ENCODE measurements at places on chromosomes 7 and 10.

DNA sequence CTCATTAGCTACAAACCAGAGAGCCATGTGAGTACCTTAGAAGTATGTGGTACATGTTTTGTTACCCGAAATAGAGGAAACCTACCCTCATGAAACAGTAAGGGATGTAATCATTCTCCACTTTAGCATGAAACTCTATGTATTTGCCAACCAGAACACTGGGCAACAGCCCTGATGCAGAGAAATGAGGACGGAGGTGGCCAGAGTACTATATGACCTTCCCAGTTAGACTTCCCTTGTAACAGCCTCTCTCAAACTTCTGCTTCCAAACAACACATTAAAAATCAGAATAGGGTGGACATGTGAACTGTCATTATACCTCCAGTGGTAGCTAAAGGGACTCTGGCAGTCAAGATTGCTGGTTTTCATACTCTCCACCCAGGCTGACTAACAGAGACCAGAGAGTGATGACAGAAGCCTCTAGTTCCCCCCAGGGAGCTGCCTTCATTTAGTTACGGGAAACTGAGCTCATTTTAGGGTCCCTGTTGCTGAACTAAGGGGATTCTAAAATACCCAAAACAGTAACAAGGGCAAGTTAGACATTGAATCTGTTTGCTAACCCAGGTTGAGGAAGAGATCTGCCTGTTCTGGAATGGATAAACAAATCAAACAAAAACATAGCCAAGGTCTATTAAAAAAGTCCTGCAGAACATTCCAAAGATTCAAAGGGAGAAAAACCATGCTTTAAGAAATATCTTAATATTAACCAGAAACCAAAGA, 83.1 kb downstream of the VPS41 start:
- peak; percentile 26 for DNase-seq

GRCh38 chr10:103470761-103471653, 8.0 kb downstream of the CALHM3 start:
- peak; percentile 88 for DNase-seq

DNA sequence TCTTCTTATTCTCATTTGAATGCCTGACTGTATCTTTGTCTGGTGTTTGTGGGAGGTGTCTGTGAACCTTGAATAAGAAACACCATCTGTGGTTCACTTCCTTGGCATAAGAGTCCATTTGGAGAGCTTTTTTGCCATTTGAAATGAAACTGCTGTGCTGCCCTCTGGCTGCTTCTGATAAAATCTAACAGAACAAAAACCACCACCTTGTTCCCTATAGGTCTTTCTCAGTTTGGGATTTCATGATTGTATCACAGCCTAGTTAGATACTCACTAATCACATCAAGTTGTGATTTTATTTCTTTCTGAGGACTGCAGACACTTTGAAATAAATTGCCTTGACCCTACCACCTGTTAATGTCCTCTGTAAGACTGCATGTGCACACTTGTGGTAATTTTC, 102.7 kb upstream of the FAM13C start:
- no peak for DNase-seq

GRCh38 chr10:28837613-28838390, 160.5 kb downstream of the BAMBI start:
- DNase-seq = no peak

GRCh38 chr7:39946693-39947092, 3.4 kb upstream of the CDK13 start:
- DNase-seq = no peak

- no peak for DNase-seq
Measured at GRCh38 chr7:122673951-122674350, 25.0 kb downstream of the RNF133 start.

DNA sequence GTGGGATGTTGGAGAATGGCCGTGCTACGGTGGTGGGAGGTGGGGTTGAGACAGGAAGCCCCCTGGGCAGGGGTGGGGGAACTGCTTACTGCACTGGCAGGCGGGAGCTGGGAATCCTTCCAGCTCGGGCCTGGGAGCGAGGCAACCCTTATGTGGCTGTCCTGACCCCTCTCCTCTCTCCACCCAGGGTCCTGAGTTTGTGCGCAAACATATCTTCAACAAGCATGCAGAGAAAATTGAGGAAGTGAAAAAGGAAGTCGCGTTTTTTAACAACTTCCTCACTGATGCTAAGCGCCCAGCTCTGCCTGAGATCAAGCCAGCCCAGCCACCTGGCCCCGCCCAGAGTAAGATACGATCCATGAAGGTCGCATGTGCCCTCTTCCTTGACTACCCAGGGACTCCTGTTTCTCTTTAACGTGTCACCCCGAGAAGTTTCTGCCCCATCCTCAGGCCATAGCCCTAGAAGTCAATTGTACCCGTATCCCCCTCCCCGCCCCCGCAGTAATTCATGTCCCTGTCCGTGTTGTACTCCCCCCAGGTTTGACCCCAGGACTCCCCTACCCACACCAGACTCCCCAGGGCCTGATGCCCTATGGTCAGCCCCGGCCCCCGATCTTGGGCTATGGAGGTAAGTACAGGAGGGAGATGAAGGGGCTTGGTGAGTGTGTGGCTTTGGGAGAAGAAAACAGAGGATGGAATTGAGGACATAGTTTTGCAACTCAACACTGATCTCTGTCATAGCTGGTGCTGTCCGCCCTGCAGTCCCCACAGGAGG, 1.8 kb downstream of the UFSP1 start:
- DNase-seq = peak; percentile 83

DNA sequence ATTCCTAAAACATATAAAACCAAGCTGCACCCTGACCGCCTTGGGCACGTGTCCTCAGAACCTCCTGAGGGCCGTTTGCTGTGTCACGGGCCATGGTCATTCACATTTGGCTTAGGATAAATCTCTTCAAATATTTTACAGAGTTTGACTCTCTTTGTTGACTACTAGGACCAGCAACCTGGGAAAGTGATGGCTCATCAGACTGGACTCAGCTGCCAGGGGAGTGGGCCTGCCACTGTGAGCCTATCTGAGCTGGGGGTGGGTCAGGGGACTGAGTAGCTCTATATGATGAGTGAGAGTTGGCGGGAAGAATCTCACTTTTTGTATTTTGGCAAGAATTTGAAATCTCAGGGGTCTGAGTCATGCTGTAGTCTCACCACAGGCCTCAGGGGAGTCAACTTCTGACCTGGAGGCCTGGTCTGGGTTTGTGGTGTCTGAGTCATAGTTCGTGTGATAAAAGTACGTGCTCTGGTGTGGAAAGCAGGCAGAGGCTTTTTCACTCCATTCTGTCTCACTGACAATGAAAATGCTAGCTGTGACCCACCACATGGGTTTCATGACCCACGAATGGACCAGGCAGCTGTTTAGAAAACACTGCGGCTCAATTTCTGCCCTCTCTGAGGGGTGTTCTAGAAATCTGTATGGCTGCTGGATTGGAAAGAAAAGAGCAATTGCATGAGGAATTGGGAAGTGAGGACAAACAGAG, 4.2 kb upstream of the UPP1 start:
- DNase-seq = peak; percentile 83

GRCh38 chr10:77911535-77912123, 14.9 kb downstream of the DLG5 start:
- no peak for DNase-seq

DNA sequence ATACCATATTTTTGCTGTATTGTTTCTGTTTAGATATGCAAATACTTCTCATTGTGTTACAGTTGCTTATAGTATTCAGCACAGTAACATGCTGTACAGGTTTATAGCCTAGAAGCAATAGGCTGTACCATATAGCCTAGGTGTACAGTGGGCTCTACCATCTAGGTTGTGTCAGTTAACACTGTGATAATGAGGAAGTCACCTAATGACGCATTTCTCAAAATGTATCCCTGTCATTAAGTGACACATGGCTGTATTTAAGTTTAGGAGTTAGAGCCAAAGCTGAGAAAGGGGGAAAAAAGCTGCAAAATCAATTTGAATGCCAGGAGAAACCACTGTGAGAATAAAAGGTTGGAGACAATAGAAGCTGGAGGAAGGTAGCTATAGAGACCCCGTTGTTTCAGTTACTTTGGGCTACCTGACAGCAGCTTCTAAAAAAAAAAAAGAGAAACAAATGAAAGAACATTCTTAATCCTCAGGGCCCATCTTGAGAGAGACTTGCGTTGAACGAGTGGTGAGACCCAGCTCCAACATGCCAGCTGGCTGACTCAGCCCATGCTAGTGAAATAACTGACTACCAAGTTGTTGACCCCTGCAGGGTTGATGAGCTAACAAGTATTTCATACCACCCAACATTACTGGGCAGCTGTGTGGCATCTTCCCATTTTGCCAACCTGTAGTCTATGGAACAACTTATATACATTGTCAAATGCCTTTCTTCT, 8.7 kb downstream of the STARD3NL start:
- no peak for DNase-seq

DNA sequence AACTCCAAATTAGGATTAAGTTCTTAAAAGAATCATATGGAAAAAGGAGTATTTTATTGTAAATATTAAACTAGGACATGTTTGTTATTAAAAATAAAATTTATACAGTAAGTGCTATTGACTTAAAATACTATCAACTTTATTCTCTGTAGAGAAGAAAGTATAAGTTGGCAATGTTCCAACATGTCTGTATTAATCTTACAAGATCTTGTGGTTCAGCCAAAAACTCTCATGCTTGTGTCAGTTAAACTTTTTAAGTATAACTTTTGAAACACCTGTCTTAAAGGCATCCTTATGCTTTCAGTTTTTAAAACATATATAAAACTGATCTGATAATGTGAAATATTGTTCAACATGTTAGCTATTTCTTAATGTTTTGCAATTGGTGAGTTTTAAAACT, 160.7 kb downstream of the ZEB1 start:
- no peak for DNase-seq

- no peak for DNase-seq
Measured at GRCh38 chr10:42753507-42754154, 29.0 kb upstream of the BMS1 start.

DNA sequence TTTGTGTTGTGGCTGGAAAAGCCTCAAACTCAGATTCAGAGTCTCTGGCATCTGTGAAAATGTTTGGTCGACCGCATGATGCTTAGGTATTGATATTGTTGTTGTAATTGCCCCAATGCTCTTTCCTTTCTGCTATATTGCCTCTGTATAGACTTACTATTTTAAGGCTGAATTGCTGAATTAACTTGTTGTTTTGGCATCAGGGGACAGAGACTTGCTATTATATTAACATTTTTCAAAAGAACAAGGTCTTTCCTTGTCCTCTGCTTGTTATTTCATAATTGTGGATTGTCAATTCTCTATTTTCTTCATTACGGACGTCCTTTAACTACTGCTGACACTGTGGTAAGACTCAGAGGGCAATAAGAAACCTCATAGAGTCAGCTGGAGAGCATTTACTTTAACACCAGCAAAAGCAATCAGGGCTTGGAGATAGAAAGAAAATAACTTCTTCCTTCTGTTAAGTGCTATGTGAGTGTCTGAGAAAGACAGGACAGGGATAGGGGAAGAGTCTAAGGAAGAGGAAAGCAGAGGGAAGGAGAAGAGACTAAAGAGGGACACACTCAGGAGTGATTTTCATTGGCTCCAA, 17.6 kb downstream of the CPED1 start:
- no peak for DNase-seq

DNA sequence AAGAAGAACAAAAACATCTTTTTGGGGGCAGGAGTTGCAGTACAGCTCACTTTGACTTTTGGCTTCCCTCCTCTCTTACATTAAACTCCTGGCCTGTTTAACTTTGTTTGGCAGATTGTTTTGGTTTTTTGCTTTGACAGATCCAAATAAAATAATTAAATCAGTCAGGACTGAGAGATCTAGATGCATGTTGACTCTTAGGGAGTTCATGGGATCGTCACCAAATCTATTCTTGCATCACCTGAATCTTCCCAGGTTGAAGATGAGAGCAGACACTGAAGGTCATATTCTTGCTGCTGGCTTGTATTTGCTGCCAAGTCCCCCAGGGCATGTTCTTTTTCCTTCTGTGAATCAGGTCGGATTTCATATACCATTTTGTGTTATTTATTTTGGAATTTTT, 759.4 kb downstream of the CNTNAP2 start:
- no peak for DNase-seq

GRCh38 chr10:114681542-114681941, 23.5 kb upstream of the ABLIM1 start:
- no peak for DNase-seq

DNA sequence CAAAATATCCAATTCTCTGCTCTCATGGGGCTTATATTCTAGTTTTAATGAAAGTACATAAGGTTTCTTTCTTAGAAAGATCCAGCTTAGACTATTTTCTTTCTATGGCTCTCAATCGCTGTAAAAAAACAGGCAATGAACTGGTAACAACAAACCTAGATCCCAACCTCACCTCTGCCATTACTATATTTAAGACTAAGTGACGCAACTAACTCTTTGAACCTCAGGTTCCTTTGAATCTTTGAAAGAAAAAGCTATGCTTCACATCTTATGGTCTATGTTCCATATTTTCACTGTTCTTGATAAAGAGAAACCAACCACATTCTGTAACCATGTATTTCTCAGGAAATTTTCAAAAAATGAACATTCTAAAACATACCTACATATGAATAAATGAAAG, 88.5 kb downstream of the ELAPOR2 start:
- DNase-seq = no peak

DNA sequence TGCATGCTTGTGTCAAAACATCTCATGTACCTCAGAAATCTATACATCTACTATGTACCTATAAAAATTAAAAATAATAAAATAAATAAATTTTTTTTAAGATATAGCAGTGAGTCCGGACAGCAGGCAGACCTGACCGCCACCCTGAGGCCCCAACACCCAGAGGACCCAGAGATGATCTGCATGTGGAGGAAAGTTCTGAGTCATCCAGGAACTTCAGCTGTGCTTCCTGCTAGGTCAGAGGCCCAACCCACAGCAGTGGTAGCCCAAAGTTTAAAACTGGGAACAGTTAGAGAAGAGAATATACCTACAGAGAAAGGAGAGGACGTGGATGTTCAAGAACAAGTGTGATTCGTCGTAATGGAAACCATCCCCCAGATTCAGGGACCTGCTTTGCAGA, 683.7 kb upstream of the NRP1 start:
- DNase-seq = no peak

- DNase-seq = no peak
Measured at GRCh38 chr7:22732556-22733126, 5.6 kb downstream of the IL6 start.

DNA sequence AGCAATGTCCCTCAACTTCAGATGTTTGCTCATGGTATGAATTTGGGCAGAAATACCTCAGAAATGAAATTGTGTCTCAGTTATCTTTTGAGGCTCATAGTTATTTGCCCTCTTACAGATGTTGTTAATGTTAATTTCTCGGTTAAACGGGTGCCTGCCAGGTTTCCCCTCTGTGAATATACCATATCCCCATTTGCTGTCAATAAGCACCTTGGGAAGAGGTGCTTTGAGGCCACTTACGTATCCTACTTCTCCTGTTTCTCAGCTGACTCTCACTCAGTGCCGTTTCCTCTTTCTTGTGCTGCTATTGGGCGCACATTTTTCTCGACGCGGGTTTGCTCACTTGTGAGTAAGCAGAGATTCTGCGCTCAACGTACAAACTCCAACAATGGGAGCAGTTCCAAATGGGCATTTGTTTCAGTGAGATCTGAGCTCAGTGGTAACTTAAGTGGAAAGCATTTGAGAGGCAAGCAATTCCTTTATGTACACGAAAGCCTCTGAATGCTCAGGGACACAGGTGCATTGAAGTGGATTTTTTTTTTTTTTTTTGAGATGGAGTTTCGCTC, 34.8 kb upstream of the JAKMIP3 start:
- no peak for DNase-seq

- no peak for DNase-seq
Measured at GRCh38 chr7:18770822-18771221, 275.3 kb downstream of the HDAC9 start.

Data from GM10248 (cell line).